ENCODE measurements at places on chromosomes 6 and 20. TPM values are rescaled to one million over a fixed set of nuclear protein-coding genes. Genes with fewer than 3 reads are reported as not detected.

Gene IFT52
- total RNA-seq, result 14.2 TPM

DNA sequence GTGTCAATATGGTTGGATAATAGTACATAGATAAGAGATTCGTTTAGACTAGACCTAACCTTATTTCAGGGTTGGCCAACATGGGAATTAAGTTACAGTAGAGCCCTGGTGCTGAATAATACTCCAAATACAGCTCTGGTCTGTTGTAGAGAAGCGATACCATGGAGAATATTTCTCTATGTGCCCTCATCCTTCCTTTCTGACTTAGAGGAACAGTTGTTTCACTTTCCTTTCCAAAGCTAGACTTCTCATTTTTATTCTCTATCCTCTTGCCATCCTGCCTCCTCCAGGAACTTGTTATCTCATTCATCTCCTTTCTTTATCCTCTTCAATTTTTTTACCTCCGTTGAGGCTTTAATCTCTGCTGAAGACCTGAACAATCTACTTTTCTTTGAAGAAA lies 68.9 kb downstream of the EDN1 start:
- H3K4me1 ChIP-seq, result no peaks in the 10 kb centered on the region
- no peaks in the 10 kb centered on the region for H3K36me3 ChIP-seq
- no peak for DNase-seq
- H3K4me3 ChIP-seq, result no peak overlapping the region
- peaks cover 3% of the 10 kb centered on the region for H3K27me3 ChIP-seq

Gene COX7A2
- 577 TPM for total RNA-seq

- H3K4me3 ChIP-seq, result no peak overlapping the region
- H3K36me3 ChIP-seq, result peaks cover 48% of the 10 kb centered on the region
- H3K4me1 ChIP-seq, result peaks cover 62% of the 10 kb centered on the region
- DNase-seq, result no peak
- no peaks in the 10 kb centered on the region for H3K27me3 ChIP-seq
Observed at GRCh38 chr20:13778827-13779226, 5.9 kb downstream of the ESF1 start.

GRCh38 chr6:32700391-32701040 lies 34.1 kb upstream of the HLA-DQB1 start:
- no peak overlapping the region for H3K27ac ChIP-seq
- H3K4me1 ChIP-seq, result peaks cover 2% of the 10 kb centered on the region
- H3K36me3 ChIP-seq, result no peaks in the 10 kb centered on the region
- no peak overlapping the region for H3K4me3 ChIP-seq

DNA sequence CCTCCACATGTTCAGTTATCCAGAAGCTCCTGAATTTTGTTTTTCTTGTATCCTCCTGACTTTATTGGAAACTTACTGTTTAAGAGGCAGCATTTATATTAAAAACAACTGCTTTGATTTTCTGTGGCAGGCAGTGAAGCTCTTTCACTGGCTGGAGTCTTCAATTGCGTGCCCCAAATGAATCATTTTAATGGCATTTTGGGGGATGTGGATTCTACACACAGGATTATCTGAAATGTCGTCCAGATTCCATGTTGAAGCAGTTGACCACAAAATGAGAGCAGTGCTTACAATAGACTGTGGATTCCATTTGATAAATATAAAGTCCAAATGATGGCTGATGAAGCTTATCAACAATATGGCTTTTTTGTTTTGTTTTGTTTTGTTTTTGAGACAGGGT lies 41.0 kb upstream of the HIVEP1 start:
- no peaks in the 10 kb centered on the region for H3K36me3 ChIP-seq
- no peaks in the 10 kb centered on the region for H3K27me3 ChIP-seq
- no peak overlapping the region for H3K4me3 ChIP-seq
- H3K4me1 ChIP-seq, result peaks cover 14% of the 10 kb centered on the region
- H3K27ac ChIP-seq, result no peak overlapping the region

Gene ARHGAP40
- not detected for total RNA-seq

DNA sequence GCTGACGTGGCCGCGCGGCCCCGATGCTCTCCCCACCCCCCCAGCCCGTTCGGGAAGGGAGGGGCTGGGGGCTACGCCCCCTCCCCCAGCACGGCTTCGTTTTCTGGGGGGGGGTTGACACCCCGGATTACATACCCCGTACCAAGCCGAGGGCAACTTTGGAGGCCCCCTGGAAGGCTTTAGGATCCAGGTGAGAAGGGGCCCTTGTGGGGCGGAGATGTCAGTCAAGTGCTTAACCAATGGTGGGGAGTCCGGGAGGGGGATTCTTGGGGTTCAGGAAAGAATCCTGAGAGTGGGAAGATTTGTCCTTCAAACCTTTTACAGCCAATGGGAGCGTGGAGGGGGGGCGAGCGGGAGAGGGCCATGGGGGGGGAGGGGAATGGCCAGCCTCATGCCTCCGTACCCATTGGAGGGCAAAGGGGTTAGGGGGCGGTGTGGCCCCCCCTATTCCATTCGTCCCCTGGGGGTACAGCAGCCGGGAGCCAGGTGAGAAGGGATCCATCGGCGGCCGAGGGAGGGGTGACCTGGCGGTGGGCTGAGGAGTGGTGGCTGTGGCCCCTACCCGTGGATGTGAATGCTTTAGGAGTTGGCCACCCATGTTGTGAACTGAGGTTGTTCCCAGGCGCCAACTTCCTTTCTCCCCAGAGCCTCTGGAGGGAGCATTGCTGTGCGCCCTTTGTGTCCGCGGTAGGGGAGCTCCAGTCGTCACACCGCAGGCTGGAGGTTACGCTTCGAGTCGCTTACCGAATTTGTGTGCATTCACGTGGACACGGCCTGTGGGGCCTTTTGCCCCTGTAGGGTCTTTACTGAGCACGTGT lies 682 bp downstream of the BRD2 start:
- H3K4me1 ChIP-seq, result peaks cover 27% of the 10 kb centered on the region
- H3K27ac ChIP-seq, result peak overlapping the region; percentile 100
- peak overlapping the region; percentile 93 for H3K4me3 ChIP-seq
- H3K36me3 ChIP-seq, result peaks cover 48% of the 10 kb centered on the region
- no peaks in the 10 kb centered on the region for H3K27me3 ChIP-seq
- DNase-seq, result peak; percentile 84

DNA sequence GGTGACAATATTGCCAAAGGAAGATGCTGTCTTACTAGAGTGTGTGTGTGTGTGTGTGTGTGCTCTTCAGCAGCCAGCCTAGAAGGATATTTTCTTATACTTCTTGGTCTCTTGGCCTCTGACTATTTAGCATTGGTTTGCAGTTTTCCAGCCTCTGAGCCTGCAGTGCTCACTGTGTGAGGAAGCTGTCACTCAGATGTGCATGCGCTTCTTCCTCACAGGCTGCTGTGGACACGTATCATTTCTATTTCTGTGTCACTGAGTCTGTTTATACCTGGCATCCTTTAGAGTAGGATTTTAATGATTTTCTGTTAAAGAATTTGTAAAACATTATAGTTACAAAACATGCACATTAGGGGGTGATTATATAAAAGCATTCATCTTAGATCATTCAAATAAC lies 83.3 kb downstream of the ALDH8A1 start:
- peaks cover 11% of the 10 kb centered on the region for H3K4me1 ChIP-seq
- no peaks in the 10 kb centered on the region for H3K27me3 ChIP-seq
- DNase-seq, result no peak
- no peaks in the 10 kb centered on the region for H3K36me3 ChIP-seq

Gene ANKEF1
- 2.8 TPM for total RNA-seq

Gene CST7
- 37.8 TPM for total RNA-seq

Gene CALHM6
- 3.1 TPM for total RNA-seq

Gene UTRN
- 35.3 TPM for total RNA-seq

DNA sequence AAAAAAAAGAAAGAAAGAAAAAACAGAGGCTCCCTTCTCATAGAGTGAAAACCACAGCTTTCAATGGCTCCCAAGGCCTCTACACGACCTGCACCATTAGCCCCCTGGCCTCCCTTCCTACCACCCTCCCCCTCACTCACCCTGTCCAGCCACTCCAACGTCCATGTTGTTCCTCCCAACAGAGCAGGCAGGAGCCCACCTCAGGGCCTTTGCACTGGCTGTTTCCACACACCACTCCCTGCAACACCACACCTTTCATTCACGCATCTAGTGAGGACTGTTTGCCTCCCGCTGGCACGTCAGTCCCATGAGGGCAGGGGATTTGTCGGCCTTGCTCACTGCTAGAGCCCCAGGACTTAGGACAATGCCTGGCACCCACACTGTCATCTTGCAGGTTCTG lies 39.5 kb downstream of the GRM4 start:
- no peak overlapping the region for H3K27ac ChIP-seq
- peaks cover 5% of the 10 kb centered on the region for H3K27me3 ChIP-seq
- no peaks in the 10 kb centered on the region for H3K36me3 ChIP-seq
- DNase-seq, result no peak

Gene BANF2
- total RNA-seq, result not detected

- H3K36me3 ChIP-seq, result no peaks in the 10 kb centered on the region
- H3K27me3 ChIP-seq, result peaks cover 2% of the 10 kb centered on the region
- no peak for DNase-seq
- no peak overlapping the region for H3K4me3 ChIP-seq
- no peak overlapping the region for H3K27ac ChIP-seq
Observed at GRCh38 chr6:14499841-14500240, 382.3 kb downstream of the CD83 start.

GRCh38 chr6:32087574-32088486 lies 21.3 kb downstream of the TNXB start:
- no peak overlapping the region for H3K27ac ChIP-seq
- H3K4me1 ChIP-seq, result peaks cover 8% of the 10 kb centered on the region
- DNase-seq, result peak; percentile 89
- H3K36me3 ChIP-seq, result no peaks in the 10 kb centered on the region

GRCh38 chr6:138331984-138332383 lies 45.7 kb upstream of the SMIM28 start:
- no peaks in the 10 kb centered on the region for H3K36me3 ChIP-seq
- DNase-seq, result no peak
- H3K4me1 ChIP-seq, result no peaks in the 10 kb centered on the region
- H3K4me3 ChIP-seq, result no peak overlapping the region
- no peak overlapping the region for H3K27ac ChIP-seq

Gene PTCRA
- not detected for total RNA-seq

DNA sequence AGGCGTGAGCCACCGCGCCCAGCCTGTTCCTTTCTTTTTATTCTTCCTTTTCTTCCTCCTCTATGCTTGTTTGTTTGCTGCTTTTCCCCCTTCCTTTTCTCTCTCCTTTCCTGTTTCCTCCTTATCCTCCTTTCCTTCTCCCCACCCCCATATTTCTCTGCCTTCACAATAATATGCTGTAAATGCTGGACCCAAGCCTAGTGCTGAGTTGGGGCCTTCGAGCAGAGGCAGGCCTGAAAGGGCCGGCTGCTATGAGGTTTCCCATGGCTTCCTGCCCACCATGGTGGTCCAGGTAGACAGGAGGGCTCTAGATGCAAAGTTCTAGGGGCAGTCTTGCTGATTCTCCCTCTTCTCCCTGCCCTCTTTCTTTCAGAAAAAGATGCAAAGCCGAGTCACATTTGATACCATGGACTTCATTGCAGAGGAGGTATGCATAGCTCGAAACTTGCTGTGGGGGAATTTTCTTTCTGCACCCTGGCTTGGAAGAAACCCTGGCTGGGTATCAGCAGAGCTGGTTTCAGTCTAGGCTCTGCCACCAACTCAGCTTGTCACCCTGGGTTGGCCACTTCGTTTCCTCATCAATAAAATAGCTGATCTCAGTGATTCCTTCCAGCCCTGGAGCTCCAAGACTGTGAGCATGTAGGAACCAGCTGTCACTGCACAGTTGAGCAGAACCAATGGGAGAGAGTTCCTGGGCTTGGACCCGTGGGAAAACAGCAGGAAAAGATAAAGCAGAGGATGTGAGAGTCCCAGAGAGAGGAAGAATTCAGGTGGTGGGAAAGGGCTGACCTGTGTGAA lies 7.4 kb downstream of the CNBD2 start:
- no peak overlapping the region for H3K27ac ChIP-seq
- H3K36me3 ChIP-seq, result no peaks in the 10 kb centered on the region
- DNase-seq, result no peak
- H3K4me1 ChIP-seq, result no peaks in the 10 kb centered on the region

DNA sequence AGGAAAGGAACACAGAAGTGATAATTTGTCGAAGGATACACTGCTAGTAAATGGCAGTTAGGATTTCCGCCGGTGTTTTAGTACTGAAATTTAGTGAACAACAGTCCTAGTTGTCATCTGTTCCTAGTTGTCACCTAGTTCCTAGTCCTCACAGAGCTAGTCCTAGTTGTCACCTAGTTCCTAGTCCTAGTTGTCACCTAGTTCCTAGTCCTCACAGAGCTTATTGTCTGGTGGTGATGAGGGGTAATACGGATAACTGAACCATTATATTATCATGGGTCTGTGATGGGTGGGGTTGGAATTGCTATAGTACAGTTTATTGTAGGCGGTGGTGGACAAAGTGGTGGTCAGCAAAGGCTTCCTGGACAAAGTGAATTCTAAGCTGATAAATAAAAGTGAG lies 1.8 kb downstream of the SNRNP48 start:
- H3K27ac ChIP-seq, result no peak overlapping the region
- peak overlapping the region; percentile 14 for H3K4me3 ChIP-seq
- H3K36me3 ChIP-seq, result peaks cover 15% of the 10 kb centered on the region
- no peak for DNase-seq

- no peaks in the 10 kb centered on the region for H3K27me3 ChIP-seq
- no peak for DNase-seq
- H3K36me3 ChIP-seq, result no peaks in the 10 kb centered on the region
- H3K4me1 ChIP-seq, result no peaks in the 10 kb centered on the region
Observed at GRCh38 chr6:164206807-164207423, 792.4 kb downstream of the QKI start.

Gene SLC22A2
- total RNA-seq, result not detected

Gene PLCB4
- total RNA-seq, result not detected

Gene RCAN2
- total RNA-seq, result 0.37 TPM

DNA sequence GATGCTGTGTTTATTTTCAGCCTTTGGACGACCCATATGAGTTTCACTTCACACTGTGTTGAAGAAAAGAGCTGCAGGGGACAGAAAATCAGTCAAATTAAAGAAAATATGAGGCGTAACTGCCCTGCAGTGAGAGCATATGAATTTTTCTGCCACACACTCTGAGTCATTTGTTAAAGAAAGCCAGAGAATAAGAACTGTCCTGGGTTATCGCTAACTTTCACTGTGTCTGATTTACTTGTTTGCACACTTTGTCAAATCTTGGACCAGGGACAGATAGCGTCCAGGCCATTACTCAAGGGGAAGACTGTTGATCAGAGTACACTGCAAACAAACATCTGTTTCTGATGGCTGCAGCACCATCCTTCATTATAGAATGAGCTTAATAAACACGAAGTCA lies 126.8 kb upstream of the AGPAT4 start:
- DNase-seq, result no peak
- H3K36me3 ChIP-seq, result no peaks in the 10 kb centered on the region
- H3K27me3 ChIP-seq, result no peaks in the 10 kb centered on the region
- no peak overlapping the region for H3K4me3 ChIP-seq
- H3K4me1 ChIP-seq, result no peaks in the 10 kb centered on the region

- no peaks in the 10 kb centered on the region for H3K27me3 ChIP-seq
- H3K27ac ChIP-seq, result no peak overlapping the region
- no peak overlapping the region for H3K4me3 ChIP-seq
- no peaks in the 10 kb centered on the region for H3K36me3 ChIP-seq
- H3K4me1 ChIP-seq, result no peaks in the 10 kb centered on the region
Observed at GRCh38 chr6:169045486-169045885, 208.2 kb downstream of the THBS2 start.

- H3K4me1 ChIP-seq, result peaks cover 27% of the 10 kb centered on the region
- H3K27me3 ChIP-seq, result no peaks in the 10 kb centered on the region
- H3K4me3 ChIP-seq, result no peak overlapping the region
- DNase-seq, result no peak
Observed at GRCh38 chr6:137915790-137916189, 48.7 kb downstream of the TNFAIP3 start.

All from activated naive CD4-positive, alpha-beta T cell treated with anti-CD3 and anti-CD28 coated beads for 36 hours (primary cell).